ENCODE measurements at places on chromosomes 16 and 17. TPM values are rescaled to one million over a fixed set of nuclear protein-coding genes. Genes with fewer than 3 reads are reported as not detected.

The OR3A3 gene
- total RNA-seq, result not detected

The SPATA22 gene
- 0.45 TPM for total RNA-seq

The MYH1 gene
- total RNA-seq, result 0.25 TPM

The NAA38 gene
- total RNA-seq, result 96.9 TPM

The CCL8 gene
- 0.24 TPM for total RNA-seq

The SARM1 gene
- total RNA-seq, result 5.8 TPM

The KRT28 gene
- not detected for total RNA-seq

The MLX gene
- total RNA-seq, result 63.8 TPM

The TTYH2 gene
- 30.4 TPM for total RNA-seq

DNA sequence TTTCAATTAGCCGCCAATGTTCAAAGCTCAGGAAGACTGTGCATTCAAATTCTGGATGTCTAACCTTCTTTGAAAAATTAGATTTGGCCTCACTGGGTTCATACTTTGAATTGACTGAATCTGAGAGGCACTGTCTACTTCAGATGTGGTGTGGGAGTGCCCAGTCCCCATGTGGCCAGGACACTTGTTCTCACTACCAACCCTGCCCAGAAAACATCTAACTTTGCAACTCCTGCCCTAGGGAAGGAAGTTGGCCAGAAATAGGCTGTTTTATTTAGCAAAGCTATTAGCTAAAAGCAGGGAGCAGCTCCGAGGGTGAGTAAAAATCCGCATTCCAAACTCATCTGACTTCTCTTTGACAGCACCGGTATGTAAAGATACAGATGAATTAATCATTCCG lies 86.3 kb downstream of the XYLT1 start:
- no peak for DNase-seq

DNA sequence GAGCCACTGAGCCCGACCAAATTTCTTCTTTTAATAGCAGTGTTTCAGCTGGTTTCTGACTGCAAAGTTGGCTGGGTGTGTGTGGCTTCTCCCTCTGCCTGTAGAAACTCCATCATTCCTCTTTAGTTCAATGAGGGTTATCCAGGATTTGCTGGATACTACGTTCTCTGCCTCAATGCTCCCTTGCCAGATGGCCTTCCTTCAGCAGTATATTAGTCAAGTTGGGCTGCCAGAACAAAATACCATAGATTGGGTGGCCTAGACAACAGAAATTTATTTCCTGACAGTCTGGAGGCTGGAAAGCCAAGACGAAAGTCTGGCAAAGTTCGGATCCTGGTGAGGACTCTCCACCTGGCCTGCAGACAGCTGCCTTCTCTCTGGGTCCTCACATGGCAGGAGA lies 103.7 kb downstream of the NOG start:
- DNase-seq, result no peak

- peak; percentile 73 for DNase-seq
Observed at GRCh38 chr16:81505011-81505661, 60.5 kb downstream of the CMIP start.

DNA sequence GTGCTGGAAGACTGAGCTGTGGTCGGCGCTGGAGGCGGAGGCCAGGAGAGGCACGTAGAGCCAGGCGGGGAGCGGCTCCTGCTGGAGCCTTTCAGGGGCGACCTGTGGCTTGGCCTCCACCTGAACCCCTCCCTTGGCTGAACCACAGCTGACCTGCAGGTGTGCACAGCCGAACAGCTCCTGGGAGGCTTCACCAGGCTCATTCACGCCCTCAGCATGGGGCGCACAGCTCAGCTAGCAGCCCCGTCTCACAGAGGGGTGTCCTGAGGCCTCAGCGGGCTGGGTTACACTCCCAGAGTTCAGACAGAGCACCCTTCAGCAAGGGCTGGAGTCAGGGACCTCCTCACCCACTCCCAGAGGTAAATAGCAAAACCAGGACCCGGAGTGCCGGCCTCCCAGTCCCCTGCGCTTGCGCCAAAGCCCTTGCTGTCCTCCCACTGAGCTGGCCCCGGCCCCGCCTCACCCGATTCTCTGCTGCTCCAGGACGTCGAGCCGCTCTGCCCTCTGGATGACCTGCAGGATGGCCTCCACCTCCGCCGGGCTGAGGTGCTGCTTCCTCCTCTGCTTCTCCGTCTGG lies 31.7 kb downstream of the RPH3AL start:
- peak; percentile 73 for DNase-seq

DNA sequence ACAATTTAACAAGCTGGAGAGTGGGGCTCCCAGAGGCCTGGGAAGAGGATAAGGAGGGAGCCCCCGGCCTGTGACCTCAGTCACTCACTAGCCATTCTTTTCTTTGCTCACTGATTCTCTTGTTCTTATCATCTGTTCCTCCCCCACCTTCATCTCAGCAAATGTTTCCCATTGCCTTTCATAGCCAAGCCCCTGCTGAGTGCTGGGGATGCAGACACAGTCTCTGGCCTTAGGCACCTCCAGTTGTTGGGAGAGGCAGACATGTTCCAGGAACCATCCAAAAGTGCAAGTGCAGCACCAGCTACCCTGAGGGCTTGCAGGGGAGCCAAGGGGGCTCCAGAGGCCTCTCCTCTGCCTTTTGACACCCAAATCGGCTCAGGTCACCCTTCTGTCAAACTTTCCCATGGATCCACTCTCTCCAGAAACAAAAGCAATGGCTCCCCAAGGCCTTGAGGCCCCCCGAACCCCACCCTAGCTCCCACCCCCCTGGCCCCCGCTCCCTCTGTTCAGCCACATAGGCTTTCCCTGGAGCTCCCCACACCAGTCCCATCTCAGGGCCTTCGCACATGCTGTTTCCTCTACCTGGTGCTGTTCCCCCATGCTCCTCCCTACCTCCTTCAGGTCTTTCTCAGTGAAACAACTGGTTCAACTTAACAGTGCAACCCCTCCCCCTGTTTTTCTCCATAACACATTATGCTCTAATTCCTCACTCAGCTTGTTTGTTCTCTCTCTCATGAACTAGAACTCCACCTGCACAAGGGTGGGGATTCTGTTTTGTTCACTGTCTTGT lies 14.9 kb upstream of the KCNJ12 start:
- no peak for DNase-seq

- no peak for DNase-seq
Observed at GRCh38 chr17:70956726-70957125, 787.4 kb downstream of the KCNJ2 start.

DNA sequence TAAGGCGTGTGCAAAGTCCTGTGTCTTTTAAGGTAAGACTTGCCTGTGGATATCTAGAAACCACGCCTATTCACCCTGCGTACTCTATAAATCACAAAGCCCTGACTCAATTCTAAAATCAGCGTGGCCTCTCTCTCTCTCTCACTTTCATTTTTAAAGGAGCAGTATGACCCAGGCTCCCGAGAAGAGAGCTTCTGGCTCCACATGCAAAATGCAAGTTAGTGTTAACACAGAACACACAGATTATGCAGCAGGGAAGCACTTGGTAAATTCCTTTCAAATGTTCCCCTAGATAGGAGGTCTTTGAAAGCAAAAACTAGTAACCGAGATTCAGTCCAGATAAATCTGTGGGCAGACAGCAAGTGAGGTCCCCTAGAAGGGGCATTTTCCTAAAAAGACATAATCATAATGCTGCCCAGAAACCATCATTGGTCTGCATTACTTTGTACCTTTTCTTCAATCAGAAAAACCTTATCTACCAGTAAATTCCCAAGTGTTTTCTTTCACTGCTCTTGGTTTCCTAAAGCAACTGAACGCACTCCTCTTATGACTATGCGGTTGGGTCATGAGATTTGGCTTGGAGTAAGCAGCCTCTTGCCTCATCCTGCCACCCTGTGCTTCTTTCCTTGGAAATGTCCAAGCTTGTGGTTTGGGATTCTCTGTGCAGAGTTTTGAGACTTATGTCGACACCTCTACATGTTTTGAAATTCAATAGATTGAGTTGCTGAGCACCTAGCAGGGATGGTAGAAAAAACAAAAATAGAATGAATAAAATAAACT lies 31.7 kb upstream of the KCNJ2 start:
- DNase-seq, result no peak

DNA sequence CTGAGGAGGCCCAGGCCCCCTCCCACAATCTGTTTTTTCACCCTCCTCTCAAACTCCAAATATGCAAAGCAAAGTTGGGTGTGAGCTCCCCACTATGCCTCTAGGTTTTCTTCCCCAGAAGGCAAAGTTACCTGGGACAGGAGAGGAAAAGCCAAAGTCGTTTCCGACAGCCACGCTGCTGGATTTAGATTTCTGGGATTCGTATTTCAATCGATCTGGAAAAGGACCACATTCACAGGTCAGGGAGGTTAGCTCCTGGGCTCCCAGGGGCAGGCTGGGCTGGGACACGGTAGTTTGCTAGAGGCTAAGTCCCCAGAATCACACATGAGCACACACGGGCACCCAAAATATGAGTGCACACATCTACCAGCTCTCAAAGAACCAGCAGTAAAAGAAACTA lies 21.3 kb upstream of the MRPS23 start:
- no peak for DNase-seq

GRCh38 chr17:1487939-1488825 lies 4.3 kb downstream of the MYO1C start:
- DNase-seq, result peak; percentile 97

DNA sequence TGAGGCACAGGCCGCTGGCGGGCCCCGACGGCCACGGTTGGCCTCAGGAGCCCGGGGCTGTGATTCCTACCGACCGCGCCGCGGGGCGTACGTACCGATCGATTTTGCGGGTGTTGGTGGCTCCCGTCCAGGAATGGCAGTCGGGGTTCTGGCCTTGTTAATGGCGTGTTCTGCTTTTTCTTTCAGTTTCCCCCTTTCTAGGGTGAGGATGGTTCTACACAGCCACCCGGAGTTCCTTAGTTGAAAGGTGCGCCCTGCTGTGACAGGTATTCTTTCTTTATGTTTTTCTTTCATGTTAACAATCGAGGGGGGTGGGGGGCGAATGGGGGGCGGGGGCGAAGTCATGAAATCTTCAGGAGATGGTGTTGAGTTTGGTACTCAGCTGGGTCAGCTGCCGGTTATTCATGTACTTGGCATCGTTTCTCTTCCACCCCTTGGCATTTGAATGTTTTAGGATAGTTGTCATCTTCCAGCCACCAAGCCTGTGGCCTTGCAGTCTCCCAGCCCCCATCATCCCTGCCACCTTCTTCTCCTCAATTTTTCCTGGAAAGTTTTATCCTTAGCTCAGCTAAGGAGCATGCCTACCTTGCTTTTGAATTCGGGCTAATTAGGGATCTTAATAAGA lies 802 bp downstream of the CYLD start:
- peak; percentile 77 for DNase-seq

DNA sequence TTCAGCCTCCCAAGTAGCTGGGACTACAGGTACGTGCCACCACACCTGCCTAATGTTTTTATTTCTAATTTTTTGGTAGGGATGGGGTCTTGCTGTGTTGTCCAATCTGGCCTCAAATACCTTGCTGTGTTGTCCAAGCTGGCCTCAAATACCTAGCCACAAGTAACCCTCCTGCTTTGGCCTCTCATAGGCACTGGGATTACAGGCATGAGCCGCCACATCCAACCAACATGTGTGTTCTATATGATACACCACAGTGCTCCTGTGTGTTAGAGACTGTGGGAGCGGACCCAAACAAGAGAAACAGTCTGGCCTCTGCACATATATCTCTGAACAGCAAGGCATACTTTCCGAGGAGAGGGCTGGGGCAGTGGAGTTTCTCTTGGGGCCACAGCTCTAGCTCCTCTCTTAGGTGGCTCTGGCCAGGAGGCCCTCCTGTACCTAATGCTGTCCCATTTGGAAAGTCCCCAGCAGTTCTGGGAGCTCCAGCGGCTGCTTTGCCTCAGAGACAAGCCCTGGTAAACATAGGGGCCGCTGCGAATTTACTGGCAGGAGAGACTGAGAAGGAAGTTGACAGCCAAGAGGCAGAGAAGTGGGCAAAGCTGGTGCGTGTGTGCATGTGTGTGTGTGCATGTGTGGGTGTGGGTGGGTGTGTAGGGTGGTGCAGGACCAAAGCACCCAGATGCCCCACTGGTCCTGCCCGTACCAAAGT lies 95.0 kb downstream of the RAB11FIP4 start:
- DNase-seq, result no peak

- DNase-seq, result no peak
Observed at GRCh38 chr17:6994666-6995256, 1.1 kb upstream of the ALOX12 start.

DNA sequence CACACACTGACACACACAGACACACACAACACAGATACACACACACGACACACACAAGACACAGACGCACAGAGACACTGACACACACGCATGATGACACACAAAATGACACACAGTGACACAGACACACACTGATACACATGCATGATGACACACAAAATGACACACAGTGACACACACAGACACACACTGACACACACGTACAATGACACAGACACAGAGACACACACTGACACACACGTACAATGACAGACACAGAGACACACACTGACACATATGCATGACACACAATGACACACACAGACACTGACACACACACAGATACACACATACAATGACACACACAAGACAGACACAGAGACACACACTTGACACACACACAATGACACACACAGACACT lies 10.3 kb downstream of the CACNG1 start:
- DNase-seq, result no peak

- no peak for DNase-seq
Observed at GRCh38 chr17:10139577-10139976, 58.8 kb downstream of the GAS7 start.

DNA sequence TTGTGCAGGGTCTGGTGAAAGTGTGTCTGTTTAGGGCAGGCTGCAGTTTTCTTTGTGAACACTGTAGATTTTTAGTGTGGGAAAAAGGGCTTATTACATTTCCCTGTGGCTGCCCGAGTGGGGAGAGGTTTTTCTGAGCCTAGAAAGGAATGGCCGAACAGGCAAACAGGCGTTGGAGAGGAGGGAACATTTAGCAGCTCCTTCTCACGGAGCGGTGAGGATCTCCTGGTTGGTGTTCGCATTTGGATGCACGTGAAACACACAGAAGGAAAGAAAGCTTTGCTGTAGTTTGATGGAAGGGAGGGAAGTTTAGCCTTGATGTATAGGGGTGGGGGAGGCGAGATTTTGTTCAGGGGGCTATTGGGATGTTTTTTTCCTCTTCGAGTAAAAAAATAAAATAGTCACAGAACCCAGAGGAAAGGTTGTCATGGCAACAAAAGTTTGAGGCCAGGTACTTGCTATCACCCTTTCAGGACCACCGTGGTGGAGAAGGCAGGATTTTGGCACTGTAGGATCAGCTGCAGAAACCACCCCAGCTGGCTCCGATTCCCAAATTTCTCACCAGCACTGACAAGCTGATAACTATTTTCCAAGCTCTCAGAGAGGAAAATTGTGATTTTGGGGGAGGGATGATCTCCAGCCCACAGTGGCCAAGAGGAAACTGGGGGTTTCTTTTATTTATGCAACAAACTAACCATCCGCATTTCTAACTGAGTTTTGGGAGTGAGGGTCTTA lies 3.5 kb downstream of the GSG1L start:
- no peak for DNase-seq

DNA sequence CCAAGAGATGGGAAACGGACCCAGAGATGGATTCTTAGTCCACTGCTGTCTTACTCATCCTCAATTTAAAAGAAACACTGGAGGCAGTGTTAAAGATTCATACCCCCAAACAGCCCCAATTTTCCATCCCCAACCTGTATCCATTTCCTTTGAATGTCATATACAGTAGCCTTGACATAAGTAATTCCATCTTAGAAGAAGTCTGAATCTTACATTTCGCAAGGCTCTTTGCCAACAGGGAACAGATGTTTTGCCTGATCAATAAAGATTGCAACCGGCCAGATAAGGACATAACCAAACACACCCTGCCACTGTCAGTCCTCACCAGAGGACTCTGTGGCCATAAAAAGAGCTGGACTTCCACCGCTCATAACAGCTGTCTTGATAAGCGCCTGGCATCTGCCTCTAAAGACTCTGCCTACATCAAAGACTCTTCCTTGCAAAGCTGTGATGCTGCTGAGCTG lies 59.0 kb upstream of the MED9 start:
- DNase-seq, result no peak
